ENCODE measurements at places on chromosomes 3 and 15.

DNA sequence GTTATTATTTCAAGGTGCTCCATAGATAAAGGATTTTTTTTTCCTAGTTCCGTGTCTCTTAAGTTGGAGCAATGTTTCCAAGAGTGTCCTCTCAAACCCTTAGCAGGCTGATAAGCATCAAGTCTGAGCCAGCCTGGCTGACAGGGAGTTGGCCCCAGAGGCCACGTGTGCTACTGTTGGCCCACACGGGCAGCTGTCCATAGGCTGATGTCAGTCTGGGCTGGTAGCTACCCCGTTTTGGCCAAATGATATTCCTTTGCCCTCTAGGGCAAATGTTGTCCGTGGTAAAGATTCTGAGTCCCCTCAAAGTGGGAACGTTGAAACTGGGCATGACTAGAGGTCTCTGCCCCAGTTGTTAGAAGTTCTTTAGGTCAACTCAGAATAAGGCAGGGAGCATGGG lies 99.4 kb downstream of the FLNB start:
- no peak for DNase-seq

GRCh38 chr15:72312605-72313447 lies 7.1 kb downstream of the CELF6 start:
- DNase-seq = peak; percentile 39

GRCh38 chr15:78726870-78727551 lies 84.3 kb downstream of the ADAMTS7 start:
- DNase-seq = no peak

- no peak for DNase-seq
Measured at GRCh38 chr3:31054032-31054431, 159.6 kb upstream of the GADL1 start.
